A549 treated with GW870086 at 1 μM for 4 hours (cell line): ENCODE measurements at places on chromosomes 12 and 14. TPM values are rescaled to one million over a fixed set of nuclear protein-coding genes. Genes with fewer than 3 reads are reported as not detected.

SRGAP1 gene
- 8.8 to 10.5 TPM (median 10.1 TPM) in 5 replicates for total RNA-seq

TTC9 gene
- 3.0 to 3.6 TPM (median 3.3 TPM) in 5 replicates for total RNA-seq

MIP gene
- total RNA-seq, result 0.14 TPM in 1 of 5 replicates, not detected in the others

TEX22 gene
- 0.14 to 0.52 TPM (median 0.23 TPM) in 4 of 5 replicates, not detected in the other for total RNA-seq

LHX5 gene
- 0.03 to 0.08 TPM (median 0.07 TPM) in 3 of 5 replicates, not detected in the others for total RNA-seq

BICDL1 gene
- total RNA-seq, result 2.5 to 4.7 TPM (median 4.4 TPM) in 5 replicates
